ENCODE measurements at places on chromosomes 6 and 20.

DNA sequence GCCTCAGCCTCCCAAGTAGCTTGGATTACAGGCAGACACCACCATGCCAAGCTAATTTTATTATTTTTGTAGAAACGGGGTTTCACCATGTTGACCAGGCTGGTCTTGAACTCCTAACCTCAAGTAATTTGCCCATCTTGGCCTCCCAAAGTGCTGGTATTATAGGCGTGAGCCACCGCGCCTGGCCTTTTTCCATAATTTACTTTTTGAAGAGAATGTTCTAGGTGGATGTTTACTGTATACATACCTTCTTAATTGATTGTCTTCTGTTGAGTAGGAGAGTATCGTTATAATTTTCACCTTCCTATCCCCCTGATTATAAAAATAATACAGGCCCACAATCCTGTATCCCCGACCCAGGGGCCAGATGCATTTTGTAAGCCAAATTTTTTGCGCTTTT is 174.4 kb downstream of the BCAS1 start:
- no peak for DNase-seq

DNA sequence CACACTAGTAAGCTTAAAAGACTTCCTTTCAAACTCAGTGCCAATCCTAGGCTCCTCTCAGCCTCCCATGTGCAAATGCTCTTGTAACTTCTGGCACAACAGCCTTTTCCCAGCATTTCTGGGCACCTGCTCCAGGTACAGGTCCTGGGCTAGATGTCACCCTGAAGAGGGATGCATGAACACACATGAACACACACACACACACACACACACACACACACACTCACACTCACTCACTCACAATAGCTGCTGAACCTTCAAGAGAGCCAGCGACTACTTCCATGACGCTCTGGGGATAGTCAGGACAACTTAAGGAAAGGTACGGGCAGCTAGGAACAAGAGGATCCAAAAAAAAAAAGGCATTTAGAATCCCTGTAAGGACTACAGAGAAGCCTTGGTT is 122.8 kb downstream of the INSM1 start:
- no peak for DNase-seq

DNA sequence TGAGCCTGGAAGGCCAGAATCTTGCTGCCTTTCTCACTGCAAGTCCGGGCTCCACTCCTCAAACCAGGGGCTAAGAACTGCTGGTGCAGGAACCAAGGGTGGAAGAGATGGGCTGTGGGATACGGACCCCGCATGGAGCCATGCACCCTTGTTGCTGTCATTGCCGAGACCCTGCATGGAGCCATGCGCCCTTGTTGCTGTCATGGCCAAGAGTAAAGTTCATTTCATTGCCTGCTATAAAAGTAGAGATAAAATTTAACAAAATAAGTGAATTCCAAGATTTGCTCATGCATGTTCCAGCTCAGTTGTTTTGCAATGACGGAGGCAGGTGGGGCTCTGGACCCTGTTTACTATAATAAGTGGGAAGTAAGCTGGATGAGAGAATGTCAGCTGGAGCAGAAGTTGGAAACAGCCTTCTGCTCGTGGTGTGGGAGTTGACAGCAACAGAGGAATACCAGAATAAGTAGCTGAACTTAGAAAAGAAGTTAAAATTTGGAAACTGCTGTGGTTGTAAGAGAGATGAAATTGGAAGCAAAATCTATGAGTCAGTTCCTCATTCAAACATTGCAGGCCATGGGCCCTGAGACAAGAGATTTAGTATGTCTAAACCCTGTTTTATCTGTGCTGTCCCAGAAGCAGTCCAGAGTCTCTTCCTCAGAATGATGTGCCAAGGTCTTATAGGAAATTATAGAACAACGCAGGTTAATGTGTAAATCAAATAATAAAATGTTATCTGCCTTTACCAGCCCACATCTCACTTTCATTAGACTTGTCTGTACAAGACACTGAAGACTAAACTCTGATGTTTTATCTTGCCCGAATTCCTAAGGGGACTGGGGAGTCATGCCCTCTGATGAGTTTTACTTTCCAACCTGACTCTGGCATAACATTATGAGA is 15.8 kb upstream of the THBS2 start:
- DNase-seq, result no peak

DNA sequence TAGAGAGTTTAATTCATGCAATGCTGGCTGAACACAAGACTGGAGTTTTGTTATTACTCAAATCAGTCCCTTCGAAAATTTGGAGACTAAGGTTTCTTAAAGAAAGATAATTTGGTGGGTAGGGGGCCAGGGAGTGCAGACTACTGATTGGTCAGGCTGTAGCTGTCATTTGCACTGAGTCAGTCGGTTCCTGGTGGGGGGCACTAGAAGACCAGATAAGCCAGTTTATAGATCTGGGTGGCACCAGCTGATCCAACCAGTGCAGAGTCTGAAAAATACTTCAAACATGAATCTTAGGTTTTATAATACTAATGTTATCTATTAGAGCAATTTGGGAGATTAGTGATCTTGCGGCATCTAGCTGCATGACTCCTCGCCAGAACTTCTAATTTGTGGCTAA is 530.7 kb downstream of the NKAIN2 start:
- DNase-seq, result no peak

DNA sequence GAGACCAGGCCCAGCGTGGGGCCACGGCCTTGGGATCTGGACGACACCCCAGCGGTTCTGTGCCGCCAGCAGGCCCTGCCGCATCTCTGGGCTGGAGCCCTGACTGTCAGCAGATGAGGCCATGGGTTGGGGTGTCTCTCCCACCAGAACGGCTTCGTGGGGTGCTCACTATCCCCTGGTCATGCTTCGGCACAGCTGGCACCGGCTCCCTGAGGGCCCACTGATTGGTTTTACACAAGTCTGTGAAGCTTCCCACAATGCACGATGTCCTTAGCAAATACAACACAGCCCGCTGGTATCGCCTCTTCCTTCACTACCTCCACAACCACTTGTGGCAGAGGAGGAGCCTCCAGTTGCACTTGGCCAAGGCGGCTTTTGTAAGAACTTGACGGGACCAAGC is 94.3 kb downstream of the THBS2 start:
- no peak for DNase-seq

GRCh38 chr6:73832313-73832712 is 136.3 kb downstream of the CD109 start:
- DNase-seq, result no peak

GRCh38 chr6:87654875-87655454 is 47.1 kb downstream of the AKIRIN2 start:
- DNase-seq, result no peak

- DNase-seq, result no peak
These were observed 120.9 kb upstream of the MLN start for GRCh38 chr6:33924681-33925080.

- no peak for DNase-seq
These were observed 44.8 kb downstream of the TXNDC5 start for GRCh38 chr6:7865781-7866180.

DNA sequence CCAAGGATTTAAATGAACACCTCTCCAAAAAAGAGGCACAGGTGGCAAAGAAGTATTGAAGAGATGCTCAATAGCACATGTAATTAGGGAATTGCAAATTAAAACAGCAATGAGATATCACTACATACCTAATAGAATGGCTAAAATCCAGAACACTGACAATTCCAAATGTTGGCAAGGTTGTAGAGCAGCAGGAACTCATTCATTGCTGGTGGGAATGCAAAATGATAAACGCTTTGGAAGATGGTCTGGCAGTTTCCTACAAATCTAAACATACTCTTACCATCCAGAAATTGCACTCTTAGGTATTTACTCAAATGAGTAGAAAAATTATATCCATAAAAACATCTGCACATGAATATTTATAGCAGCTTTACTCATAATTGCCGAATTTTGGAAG is 17.0 kb downstream of the CD93 start:
- no peak for DNase-seq

DNA sequence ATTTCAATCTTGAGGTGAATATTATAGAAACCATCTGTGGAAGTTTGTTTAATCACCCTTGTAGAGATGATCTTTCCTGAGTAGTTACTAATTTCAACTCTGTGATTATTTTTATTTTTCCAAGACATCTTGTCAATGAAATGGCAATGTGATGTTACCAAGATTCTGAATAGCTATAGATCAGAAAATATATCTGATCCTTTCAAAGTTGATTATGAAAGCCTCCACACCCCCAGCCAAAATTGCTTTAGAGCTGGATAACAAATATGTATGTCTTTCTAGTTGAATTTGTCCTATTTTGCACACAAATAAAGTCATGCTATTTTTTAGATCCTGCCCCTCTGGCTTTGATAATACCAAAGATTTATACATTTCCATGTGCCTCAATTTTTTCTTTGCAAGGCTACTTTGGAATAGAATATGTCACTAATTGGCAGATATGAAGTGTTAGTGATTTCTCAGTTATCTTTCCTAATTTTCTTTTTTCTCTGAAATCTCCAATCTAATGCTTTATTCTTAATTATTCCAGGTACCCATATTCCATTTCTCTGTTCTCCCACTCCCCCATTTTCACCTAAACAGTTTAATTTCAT is 5.0 kb downstream of the SIM1 start:
- no peak for DNase-seq

- DNase-seq, result no peak
These were observed 97.4 kb downstream of the EYA2 start for GRCh38 chr20:46991880-46992639.

- DNase-seq, result no peak
These were observed 12.5 kb upstream of the TREM1 start for GRCh38 chr6:41298785-41299502.

GRCh38 chr6:111342913-111343312 is 140.1 kb downstream of the REV3L start:
- DNase-seq, result no peak

DNA sequence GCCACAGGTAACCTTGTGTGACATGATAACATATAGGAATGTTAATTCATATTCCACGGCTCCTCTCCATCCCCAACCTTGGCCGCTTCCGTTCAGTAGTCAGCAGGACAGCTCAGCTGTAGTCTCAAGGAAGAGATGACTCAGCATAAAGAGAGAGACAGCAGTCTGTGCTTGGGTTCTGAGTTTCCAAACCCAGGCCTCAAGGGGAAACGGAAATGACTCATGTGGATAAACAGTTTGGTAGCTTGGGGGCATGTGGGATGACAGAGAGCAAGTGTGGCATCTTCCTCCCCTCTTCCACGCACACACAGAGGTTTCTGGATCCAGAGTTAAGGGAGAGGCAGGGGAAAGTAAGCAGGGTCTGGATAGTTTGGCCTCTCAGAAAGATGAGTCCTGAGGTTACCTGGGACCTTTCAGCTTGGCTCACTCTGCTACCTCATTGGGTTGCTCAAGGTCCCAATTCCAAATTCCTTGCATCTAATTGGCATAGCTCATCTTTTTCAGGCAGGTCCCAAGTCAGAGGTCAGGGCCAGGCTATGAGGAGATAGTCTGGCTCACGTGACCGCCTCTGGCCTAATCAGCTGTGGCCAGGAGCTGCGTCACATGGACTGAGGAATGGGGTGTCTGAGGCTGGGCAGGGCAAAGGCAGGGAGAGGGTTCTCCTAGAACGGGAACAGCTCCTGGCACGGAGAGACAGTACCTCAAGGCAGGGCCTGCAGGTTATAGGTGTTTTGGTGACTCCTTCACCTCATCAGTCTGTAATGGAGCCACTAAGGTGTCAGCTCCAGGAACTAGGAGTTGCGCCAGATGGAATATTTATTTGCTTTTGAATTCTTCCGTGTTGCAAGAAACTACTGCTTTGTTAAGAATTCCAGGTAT is 36.5 kb upstream of the MLN start:
- no peak for DNase-seq

DNA sequence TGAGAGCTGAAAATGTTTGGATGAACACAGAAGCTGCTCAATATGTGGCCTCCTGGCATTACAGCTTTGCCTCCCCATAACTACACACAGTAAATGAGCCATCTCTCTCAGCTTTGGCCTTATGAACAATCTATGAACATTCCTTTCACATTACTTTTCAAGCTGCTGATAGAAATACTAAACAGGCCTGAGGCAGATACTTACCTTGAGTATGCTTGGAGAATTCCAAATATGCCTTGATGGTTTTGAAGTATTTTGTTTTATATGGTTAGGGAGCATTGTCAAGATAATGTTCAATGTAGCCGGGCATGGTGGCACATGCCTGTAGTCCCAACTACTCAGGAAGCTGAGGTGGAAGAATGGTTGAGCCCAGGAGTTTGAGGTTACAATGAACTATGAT is 104.5 kb downstream of the CD24 start:
- no peak for DNase-seq
